ENCODE measurements at places on chromosomes 1 and 21.
A peak's percentile ranks its signal among the peaks of the same experiment; 100 is the strongest.

DNA sequence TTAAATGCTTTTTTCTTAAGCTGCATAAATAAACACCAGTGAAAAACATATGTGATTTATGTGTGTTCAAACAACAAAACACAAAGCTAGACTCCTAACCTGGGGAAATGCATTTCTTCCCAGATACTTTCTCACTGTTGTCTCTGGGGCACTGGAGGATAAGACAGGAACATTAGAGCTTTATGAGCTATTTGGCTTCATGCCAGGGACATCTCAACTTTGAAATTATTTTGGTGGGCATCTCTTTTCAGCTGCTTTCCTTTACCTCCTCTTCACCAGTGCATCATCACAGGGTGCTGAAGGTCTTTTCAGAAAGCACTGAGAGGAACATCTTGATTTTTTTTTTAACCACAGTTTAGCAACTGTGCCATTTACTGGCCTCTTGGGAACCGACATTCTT lies 212.9 kb downstream of the DNM3 start:
- DNase-seq, result no peak

DNA sequence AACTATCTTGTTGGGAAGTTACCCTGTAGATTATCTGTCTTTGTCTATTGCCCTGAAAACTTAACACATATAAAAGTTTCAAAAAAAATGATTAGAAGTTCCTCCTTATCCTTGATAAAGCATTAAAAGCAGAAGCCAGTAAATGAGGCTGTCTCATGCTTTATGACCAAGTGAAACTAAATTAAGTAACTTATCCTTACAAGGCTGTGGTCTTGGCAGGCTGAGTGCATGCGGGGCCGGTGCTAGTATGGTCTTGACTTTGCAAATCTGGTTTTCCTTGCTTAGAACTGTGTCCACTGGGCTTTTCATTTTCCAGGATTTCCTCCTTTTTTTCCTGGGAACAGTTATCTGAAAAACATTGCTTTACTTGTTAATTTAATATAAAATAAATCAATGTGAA lies 43.1 kb downstream of the PCNX2 start:
- no peak for DNase-seq

DNA sequence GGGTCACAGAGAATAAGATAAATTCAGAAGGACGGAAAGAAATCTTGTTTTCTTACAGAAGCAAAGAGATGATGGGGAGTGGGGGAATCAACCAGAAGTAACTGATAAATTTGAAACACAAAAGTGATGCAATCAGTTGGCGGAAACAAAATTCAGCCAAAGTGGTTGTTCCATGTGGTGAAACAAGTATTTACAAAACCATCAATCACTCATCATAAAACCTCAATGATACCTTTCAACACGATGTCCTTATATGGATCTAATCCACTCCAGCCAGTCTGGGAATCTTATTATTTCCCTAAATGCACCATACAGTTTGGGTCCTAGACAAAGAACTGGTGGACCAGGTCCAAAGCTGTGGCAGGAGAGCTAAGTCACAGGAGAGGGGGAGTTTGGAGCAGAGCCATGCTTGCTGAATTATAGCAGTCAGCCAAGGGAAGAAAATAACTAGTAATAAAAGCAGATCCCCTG lies 303.8 kb upstream of the LRRC7 start:
- DNase-seq, result no peak

DNA sequence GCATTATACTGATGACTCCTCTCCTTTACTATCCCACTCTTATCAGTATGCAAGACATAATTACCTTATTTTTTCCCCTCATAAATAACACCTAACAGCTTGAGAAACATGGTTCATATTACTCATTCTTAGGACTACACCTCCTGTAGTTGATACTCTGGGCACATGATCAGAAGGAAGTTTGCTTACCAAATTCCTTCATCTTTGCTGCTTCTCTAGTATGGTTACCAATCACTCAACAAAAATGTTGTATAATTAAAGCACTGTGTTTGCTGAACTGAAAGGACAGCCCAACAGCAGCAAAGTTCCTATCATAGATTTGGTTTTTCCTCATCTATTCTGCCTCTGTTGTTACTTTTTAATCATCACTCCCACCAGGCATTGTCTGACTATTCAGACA lies 586.3 kb downstream of the LRRIQ3 start:
- DNase-seq, result no peak

DNA sequence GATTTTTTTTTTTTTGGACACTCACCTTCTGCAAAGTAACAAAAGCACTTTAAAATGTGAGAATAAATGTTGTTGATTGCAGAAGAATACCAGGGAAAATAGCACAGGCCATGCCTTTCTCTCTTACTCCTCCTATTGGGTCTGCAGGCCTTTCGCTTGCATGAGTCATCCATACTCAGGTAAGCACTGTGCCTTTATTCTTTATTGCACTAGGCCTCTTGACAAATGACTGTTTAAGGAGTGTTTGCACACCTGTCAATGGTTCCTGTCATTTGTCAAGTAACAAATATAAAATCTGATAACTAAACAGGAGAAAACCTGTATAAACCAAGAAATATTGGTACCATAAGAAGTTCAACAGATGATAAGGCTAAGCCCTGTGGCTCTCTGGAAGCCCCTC lies 106.5 kb downstream of the RGS7 start:
- DNase-seq, result no peak

GRCh38 chr1:68751723-68752122 lies 254.8 kb upstream of the DEPDC1 start:
- no peak for DNase-seq

GRCh38 chr1:91499904-91500755 lies 521 bp upstream of the CDC7 start:
- DNase-seq, result peak; percentile 82

- DNase-seq, result no peak
Observed at GRCh38 chr1:185245466-185245865, 71.6 kb downstream of the IVNS1ABP start.

DNA sequence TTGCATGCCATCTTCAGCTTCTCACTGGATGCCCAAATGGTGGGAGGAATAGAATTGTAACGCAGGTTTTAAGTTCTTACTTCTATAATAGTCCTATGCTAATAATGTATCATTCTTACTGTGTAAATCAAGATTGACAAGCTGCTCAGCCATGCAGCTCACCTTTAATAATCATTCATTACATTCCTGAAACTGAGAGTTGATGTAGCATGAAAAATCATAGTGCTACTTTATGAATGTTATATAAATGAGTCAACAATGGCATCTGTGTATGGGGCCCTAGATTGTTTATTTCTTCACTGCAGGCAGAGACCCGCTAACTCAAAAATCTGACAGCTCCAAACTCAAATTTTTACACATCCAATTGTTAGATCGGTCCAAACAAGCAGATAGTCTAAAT lies 34.4 kb downstream of the FH start:
- no peak for DNase-seq

DNA sequence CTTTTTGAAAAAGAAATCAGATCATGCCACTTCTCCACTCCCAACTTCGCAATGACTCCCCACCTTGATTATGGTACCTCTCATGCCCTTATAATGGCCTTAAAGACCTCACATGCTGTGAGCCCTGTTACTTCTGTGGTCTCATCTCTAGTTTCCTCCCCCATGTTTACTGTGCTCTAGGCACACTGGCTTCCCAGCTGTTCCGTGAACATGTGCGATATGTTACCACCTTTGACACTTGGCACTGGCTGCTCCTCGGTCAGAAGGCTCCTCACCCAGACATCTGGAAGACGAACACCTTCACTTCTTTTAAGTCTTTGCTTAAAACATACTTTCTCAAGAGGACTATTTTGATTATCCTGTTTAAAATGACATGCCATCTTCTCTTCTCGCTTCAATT lies 14.3 kb upstream of the NTMT2 start:
- no peak for DNase-seq

DNA sequence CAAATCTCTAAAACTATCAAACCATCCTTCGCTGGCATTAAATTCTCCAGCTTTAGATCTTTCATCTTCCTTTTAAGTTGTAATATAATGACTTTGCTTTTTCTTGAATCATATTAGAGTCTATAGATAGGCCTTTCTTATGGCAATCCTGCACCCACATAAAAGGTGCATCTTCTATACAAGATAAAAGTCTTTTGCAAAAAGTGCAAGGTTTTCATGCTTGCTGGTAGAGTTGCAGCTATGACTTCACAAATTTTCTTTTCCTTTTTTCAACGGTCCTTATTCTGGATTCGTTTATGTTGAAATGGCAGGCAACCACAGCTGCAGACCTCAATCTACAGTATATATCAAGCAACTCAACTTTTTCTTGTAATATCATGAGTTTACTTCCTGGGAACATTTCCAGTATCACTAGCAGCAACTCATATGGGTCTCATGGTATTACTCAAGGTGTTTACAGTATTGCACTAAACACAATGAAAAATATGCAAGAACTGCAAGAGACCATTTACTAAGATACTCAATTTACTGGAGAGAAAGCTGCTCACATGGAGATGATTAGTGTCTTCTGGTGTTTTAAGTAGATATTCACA lies 22.1 kb downstream of the OMA1 start:
- DNase-seq, result no peak

DNA sequence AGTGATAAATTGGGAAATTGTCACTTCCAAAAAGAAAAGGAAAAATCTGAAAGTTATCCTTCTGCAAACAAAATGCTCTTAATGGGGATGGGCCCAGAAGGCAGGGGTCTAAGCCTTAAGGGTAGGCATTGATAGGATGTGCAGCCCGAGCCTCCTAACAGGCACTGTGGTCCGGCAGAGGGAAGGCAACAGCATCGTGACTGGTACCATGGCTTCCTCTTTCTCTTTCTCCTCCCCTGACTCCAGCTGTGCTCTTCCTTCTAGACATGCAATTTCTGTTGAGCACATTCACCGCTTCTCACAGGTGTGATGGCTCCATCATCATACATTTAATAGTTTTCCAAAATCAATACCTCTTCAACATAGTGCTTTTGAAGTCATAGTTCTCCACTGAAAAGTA lies 91.5 kb downstream of the SELENOF start:
- DNase-seq, result peak; percentile 68

- DNase-seq, result no peak
Observed at GRCh38 chr1:81833722-81834121, 33.0 kb downstream of the ADGRL2 start.

DNA sequence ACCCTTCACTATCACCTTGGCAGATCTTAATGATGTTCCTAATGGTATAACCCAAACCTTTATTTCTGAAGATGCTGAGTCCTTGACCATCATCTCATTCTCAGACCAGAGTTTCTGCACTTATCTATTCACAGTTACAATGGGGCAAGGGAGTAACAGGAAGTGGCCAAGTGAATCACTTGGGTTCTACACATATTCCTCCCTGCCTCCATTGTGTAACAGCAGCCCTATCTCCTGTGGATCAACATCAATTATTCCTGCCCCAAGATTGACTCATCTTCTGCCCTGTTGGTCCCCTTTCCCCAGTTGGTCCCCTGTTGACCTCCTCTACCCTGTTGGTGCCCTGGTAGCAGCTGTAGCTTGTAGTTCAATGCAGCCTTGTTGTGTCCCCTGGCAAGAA lies 10.3 kb upstream of the S100A7 start:
- DNase-seq, result no peak

DNA sequence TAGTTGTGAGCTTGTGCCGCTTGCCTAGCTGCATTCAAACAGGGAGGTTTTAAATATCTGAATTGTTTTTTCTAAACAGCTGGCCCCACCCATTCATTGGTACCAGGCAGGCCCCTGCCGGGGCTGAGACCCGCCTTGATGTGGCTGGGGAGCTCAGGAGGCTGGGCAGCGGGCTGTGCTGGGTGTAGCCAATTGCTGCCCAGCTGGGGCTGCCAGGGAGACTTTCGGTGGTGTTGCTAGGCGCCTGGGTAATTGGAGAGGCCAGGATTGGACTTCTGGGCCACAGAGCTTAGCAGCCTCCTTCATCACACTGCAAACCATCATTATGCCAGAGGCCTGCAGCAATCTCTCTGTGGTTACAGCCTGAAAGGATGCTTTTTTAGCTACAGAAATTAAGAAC lies 12.2 kb downstream of the RHBDL2 start:
- no peak for DNase-seq

- DNase-seq, result no peak
Observed at GRCh38 chr1:30088594-30088993, 634.8 kb downstream of the MATN1 start.

DNA sequence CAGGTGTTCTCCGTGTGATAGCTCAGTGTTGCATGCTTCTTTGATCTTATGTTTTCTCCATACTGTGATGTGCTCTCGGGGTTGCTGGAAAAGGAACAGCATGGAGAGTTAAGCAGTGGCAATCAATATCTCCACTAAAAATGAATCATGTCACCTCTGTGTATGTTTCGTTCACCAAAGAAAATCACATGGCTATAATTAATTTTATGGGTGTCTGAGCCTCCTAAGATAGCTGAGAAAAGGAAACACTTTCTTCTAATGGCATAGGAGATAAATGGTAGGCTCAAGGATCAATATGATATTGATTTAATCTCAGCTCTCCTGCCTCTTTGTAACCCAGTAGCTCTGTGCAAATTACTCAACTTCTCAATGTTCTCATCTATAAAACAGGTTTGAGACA lies 14.3 kb downstream of the FAM177B start:
- no peak for DNase-seq

DNA sequence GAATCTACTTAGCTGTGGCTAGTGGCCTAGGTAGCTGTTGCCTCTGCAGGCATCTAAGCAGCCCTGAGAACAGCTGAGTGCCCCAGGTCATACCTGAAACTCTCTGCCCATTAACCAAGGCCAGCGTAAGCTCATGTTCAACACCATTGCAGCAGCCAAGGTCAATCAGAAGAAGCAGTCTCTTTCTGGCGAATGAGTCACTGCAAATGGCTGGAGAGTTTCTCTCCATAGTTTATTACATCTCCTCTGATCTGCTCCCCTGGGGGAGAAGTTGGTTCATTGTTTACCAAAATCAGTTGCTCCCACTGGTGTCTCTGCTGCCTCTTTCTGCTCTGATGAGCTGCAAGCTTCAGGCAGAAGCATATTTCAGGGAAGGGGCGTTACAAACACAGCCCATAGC lies 6.9 kb upstream of the BCL9 start:
- no peak for DNase-seq

GRCh38 chr1:24420547-24420946 lies 4.9 kb downstream of the NIPAL3 start:
- DNase-seq, result no peak

DNA sequence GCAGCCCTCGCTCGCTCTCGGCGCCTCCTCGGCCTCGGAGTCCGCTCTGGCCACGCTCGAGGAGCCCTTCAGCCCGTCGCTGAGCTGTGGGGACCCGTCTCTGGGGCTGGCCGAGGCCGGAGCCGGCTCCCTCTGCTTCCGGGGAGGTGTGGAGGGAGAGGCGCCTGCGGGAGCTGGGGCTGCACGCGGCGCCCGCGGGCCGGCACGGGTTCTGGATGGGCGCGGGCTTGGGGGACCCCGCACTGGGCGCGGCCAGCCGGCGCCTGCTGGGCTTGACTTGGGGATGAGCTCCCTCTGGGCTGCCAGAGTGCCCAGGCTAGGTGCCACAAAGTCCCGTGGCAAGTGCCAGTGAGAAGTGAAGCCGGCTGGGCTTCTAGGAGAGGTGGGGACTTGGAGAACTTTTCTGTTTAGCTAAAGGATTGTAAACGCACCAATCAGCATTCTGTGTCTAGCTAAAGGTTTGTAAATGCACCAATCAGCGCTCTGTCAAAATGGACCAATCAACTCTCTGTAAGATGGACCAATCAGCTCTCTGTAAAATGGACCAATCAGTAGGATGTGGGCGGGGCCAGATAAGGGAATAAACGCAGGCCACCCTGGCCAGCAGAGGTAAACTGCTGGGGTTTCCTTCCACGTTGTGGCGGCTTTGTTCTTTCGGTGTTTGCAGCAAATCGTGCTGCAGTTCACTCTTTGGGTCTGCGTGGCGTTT lies 20.2 kb downstream of the EXOC8 start:
- DNase-seq, result no peak

- no peak for DNase-seq
Observed at GRCh38 chr1:204618148-204618760, 67.3 kb downstream of the LRRN2 start.

- no peak for DNase-seq
Observed at GRCh38 chr1:166113031-166113430, 53.8 kb downstream of the FAM78B start.
